ENCODE measurements at places on chromosomes 11 and 22.

DNA sequence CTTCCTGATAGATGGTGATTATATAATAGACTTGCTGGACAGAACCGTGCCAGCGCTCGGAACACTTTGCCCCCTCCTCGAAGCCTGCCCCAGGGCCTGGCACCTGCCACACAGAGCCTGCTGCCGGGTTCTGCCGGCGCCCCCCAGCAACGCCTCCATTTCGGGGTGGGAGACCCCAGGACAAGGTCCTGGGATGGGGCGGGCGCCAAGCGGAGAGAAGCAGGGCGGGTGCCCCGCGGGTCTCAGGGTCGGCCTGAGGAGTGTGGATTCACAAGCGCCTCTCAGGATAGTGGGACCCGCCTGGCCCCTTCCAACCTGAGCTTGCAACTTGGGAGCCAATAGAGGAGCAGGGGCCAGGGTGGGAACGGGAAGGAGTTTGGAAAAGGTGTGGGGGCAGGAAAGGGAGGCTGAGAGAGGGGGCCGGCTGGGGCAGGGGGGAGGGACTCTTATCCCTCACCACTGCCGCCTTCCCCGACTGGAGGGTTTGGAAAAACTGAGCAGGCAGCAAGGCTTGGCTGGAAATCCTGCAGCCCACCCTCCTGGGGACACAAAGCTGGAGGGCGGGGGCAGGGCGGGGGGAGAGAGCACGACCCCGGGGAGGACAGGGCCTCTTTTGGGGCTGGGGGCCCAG, 3.3 kb upstream of the BCL9L start:
- no peak for DNase-seq

DNA sequence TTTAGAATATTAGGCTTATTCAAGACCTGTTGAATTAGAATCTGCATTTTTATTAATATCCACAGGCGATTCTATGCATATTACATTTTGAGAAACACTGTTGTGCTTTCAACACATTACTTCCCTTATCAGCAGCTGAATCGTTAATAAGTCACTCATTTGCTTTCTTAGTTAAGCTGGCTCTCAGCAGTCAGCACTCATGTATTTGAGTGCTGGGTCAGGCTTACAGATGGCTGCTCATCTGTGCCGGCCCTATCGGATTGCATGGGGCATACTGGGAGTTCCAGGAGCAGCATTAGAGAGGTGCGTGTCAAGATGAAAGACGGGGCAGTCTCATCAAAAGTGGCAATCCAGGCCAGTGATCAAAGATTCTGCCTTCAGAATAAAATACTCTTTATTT, 10.8 kb upstream of the OR51L1 start:
- DNase-seq = no peak

DNA sequence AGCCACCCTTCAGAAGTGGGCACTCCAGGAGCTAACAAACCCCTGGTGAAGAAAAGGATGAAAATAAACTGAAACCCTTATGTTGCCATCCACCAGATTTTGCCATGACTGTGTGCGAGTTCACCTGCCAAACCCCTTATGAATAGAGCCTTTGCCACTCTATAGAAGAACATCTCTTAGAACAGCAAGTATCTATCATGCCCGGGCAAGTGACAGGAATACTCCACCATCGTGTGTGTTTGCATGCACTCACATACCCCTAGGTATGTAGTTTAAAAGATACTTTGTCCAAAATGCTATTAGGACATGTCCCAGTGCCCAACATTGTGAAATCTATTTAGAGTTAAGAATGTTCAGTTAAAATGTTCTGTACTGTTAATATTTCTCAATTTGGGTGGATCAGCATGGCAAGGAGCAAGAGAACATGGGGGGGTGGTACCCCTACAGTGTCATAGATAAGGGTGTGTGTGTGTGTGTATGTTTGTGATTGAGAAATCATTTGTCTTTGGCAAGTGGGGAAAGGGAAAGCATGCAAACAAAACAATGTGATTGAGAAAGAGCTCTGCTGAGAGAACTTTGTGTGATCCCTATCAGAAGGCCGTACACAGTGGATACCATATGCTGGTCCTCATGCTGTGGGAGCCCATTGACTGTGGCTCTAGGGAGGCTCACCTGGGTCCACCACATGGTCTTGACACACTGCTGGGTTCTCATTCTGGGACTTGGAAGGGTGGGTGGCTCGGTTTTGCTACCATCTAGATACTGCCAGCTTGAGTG, 94.9 kb downstream of the ZBTB16 start:
- no peak for DNase-seq

DNA sequence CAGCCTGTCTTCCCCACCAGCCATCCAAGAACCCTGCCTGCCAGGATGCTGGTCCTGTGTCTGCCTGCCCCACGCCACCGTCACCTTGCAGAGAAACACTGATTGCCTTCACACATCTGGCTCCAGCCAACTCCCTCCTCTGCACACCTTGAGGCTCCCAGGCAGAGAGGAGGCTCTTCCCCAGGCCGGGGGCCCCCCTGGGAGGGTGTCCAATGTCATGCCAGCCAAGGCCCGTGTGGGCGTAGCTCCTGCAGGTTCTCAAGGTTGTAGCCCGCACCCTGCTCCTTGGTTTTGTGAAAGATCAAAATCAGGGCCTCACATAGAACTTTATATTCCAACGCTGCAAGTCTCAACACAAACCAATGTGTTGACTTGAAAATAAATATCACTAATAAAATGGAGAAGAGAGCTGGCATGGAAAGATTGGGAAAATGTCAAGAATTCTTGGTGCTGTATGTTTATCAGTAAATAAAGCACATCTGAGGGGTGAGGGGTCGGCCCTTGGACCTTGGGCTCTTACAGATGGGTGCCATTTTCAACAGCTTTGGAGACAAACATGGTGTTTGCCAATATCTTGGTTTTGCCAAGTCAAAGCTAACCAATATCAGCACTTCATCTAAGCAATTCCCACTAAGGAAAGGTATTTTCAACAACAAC, 6.7 kb upstream of the PPARA start:
- no peak for DNase-seq

DNA sequence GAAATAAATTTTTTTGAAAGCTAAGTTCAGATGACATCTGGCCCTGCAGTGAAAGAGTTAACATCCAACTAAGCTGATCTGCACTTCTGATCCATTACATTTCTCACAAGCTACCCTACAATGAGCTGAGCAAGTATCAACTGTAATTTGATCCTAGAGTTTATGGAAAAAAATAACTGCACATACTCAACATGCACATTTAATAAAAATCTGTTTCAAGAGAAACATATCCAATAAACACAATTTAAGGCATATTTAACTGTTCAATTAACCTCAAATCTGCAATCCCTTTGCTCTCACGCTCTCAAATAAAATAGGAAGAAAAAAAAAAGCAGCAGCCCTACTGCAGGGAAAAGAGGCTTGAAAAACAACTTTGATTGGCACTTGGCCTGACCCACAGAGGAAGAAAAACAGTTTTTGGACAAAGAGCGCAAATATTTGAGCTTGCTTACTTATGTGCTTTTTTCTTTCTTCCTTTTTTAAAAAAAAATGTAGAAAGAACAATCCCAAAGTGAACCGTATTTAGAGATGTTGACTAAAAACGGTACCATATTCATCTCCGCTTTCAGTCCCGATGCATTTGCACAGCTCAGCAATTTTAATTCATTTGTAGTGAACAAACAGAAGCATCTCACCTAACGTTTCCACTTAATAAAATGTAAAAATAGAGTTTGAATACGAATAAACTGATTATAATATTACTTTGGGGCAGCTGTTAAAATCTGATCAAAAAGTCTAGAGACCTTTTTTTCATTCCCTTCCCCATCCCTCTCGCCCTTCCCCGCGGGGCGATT, 1.6 kb downstream of the SESN3 start:
- DNase-seq = no peak

DNA sequence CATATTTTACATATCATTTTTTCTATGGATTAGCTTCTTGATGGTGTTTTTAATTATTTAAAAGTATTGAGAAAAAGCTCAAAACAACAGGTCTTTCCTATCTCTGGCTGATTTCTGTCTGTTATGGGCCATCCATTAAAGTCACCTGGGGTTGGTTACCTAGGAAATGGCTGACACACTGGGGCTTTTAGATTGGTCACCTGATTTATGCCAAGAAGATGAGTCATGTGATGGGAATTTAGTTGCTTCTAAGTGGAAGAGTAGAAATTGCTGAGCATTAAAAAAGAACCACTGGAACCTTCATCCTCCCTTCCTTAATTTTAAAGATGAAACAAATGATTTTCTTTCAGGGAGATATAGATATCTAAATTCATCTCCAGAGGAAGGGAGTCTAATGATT, 48.8 kb upstream of the LARGE1 start:
- DNase-seq = no peak
